ENCODE measurements at places on chromosomes 3 and 15.

GRCh38 chr3:32337505-32337904, 54.1 kb upstream of the CMTM7 start:
- DNase-seq = no peak

DNA sequence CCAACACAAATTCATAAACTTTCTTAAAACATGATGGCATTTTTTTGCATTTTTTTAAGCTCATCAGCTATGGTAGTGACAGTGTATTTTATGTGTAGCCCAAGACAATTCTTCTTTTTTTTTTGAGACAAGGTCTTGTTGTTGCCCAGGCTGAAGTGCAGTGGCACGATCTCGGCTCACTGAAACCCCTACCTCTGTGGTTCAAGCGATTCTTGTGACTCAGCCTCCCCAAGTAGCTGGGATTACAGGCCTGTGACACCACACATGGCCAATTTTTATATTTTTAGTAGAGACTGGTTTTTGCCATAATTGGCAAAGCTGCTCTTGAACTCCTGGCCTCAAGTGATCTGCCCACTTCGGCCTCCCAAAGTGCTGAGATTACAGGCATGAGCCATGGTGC, 17.3 kb upstream of the USP50 start:
- no peak for DNase-seq

GRCh38 chr3:133759740-133760305, 13.6 kb downstream of the TF start:
- no peak for DNase-seq

DNA sequence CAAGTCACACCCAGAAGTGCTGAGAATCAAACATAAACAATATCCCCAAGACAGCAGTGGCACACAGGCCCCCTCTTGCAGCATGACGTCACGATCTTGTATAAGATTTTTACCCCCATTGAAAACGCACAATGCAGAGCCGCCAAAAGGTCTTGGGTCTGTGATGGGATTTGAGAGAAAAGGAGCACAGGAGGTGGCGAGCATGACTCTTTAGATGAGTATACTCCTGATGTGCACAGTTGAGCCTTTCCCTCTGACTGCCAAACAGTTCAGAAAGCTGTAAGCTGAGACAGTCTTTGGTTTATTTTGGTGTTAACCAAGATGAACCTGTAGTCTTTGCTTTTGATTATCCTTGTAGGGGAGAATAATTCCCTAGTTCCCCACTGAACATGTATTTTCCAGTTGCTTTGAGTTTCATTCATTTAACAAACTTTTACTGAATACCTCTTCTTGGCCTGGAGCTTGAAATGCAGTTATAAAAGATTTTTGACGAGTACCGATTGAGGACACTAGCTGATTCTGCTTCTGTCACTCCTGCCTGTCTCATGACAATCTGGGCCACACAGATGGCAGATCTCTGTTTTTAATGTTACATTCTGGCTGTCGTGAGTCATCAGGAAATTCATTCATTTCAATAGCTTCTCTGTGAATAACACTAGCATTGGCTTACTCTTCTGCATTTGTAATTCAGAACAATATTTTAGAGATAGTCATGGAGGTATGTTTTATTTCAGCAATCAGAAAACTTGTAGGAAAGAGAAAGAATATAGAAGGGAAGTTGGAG, 28.9 kb downstream of the CFAP91 start:
- no peak for DNase-seq

- no peak for DNase-seq
Observed at GRCh38 chr3:157464321-157464720, 27.7 kb downstream of the PTX3 start.

- DNase-seq = no peak
Observed at GRCh38 chr3:33732394-33732793, 14.3 kb upstream of the CLASP2 start.

GRCh38 chr3:116618930-116619329, 90.6 kb upstream of the TUSC7 start:
- no peak for DNase-seq

GRCh38 chr3:61371123-61371522, 119.9 kb upstream of the FHIT start:
- DNase-seq = peak; percentile 33

DNA sequence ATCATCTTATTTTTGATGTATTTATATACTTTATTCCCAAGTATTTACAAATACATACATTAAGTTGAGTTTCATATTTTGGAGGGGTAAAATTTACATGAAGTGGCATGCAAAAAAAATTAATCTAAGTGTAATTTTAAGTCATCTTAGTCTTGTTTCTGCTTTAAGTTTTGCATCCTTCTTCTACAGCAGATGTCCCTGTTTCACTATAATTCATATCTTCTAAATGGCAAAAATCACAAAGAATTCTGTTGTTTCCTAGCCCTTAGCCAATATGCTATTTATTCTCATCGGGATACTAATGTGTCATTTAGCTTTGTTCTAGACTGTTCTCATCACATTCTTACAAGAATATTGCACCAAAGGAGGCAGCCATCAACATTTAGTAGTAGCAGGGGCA, 831.9 kb downstream of the GBE1 start:
- DNase-seq = no peak

GRCh38 chr3:128895843-128896697, 16.6 kb downstream of the ACAD9 start:
- DNase-seq = no peak

- no peak for DNase-seq
Observed at GRCh38 chr3:110577854-110578253, 493.8 kb upstream of the NECTIN3 start.

GRCh38 chr15:84898761-84899160, 14.3 kb downstream of the SLC28A1 start:
- no peak for DNase-seq

- no peak for DNase-seq
Observed at GRCh38 chr15:67100801-67101581, 35.6 kb downstream of the SMAD3 start.

DNA sequence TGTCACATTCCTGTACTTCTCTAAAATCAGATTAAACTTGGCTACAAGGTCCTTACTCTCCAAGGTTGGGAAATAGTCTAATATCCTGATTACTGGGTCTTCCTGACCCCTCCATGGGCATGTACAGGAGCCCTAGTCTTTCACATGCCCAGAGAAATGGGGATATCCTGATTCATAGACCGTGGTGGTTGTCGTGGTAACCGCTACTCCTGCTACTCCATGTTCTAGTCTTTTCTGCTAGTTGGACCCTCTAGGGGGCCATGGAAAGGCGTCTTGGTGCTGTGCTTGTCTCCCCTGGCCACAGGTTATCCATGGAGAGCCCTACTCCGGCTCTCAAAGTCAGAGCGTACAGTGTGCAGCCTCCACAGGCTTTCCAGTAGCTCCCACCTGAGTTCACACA, 13.1 kb upstream of the ZBTB38 start:
- DNase-seq = no peak

DNA sequence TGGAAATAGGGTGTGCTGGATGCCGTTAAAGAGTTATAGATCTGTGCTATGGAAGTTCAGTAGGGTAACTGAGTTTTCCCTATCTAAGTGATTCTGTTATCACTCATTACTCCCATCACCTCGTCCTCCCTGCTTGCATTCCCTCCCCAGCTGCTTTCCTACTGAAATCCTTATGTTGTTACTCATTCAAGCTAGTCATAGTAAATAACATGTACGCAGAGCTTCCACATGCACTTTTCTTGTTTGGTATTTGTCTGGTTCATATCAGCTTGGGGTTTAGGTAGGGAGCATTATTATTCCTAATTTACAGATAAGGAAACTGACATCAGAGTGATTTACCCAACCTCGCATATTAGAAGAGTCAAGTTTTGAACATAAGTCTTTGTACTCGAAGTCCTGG, 135.1 kb downstream of the HCN4 start:
- no peak for DNase-seq

- DNase-seq = no peak
Observed at GRCh38 chr3:57048052-57048671, 12.3 kb upstream of the SPATA12 start.

DNA sequence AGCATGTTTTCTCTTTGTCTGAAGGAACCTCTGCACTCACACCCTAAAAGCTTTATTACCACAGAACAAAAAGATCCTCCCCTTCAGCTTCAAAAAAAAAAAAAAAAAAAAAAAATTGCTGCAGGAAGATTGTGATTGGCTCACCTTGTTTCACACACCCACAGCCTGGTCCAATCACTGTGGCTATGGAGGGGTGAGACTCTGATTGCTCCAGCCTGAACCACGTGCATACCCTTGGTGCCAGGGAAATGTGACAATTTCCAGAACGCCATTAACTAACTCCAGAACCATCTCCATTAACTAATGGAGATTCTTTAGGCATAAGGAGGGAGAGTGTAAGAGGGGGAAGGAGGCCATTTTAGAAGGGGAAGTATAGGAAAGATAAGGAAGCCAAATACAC, 106.5 kb upstream of the CRBN start:
- no peak for DNase-seq

- DNase-seq = peak; percentile 69
Observed at GRCh38 chr3:94004301-94004910, 24.0 kb downstream of the STX19 start.

- no peak for DNase-seq
Observed at GRCh38 chr3:38167591-38167990, 2.3 kb downstream of the OXSR1 start.

DNA sequence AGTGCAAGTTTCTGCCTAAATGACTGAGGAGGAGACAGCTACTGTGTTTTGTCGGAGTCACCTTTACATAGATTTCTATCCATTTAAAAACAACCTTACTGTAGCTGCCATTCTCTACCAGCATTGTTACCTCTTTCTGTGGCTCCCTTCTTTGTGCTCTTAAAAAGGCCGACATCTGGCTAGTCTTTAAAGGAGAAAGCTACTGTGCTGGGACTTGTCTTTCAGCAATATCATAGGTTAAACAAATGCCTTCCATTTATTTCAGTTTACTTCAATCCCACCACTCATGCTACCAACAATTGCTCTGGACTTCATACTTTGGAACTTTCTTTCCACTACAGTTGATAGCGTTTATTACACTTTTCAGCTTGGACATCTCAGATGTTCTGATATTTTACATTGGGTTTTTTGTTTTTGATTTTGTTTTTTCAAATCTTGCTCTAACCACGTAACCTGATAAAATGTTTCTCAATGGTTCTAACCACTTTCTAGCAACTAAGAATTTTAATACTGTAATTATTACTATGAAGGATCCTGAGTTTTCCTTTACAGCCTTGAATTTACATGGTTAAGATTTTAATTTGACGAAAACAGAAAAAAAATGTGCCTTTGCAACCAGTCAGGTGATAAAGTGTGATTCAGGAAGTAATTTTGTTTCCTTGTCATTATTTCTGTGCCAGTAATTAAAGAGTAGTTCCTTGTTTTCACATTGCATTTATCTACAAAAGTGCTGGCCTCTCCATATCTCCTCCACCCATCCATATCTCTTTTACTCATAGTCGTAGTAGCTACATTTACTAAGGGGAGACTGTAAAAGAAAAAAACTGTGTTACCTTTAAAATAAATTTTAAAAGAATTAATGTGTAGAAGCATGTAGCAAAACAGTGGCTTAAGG, 1.3 kb upstream of the CBLB start:
- peak; percentile 69 for DNase-seq
